ENCODE measurements at places on chromosomes 3 and 15.

GRCh38 chr15:100199711-100200286 is 142.0 kb downstream of the ADAMTS17 start:
- no peak for DNase-seq

- no peak for DNase-seq
Observed at GRCh38 chr3:65181391-65181871, 493.6 kb upstream of the ADAMTS9 start.

GRCh38 chr3:100954990-100955389 is 38.2 kb downstream of the ABI3BP start:
- no peak for DNase-seq

DNA sequence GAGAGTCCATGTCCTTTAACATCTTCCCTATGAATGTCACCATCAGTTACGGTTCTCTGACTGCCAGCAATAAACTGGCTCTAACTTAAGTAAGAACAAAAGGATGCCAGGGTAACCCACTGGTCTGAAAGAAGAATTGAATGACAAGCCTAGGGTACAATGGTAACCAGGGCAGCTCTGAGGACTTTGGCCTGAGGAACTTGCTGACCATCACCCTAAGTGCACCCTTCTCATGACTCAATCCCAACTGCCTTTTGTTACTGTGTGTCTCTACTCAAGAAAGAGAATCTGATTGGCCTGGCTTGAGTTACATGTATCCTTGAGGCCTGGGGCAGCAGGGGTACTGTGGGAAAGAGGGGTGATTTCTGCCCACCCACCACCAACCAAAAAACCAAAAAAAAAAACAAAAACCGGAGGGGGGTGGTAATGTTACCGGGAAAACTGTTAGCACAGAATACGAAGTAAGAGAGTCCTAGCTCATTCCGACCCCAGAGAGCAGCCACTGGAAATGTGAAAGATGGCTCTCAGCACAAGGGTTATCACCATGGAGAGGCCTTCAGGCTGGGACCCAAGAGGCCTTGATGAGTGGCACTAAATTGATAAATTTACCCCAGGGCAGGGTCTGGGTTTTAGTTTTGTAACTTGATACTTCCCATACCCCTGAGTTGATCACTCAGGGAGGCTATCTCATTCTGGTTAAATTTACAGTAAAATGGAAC is 9.3 kb upstream of the SLC28A1 start:
- no peak for DNase-seq

DNA sequence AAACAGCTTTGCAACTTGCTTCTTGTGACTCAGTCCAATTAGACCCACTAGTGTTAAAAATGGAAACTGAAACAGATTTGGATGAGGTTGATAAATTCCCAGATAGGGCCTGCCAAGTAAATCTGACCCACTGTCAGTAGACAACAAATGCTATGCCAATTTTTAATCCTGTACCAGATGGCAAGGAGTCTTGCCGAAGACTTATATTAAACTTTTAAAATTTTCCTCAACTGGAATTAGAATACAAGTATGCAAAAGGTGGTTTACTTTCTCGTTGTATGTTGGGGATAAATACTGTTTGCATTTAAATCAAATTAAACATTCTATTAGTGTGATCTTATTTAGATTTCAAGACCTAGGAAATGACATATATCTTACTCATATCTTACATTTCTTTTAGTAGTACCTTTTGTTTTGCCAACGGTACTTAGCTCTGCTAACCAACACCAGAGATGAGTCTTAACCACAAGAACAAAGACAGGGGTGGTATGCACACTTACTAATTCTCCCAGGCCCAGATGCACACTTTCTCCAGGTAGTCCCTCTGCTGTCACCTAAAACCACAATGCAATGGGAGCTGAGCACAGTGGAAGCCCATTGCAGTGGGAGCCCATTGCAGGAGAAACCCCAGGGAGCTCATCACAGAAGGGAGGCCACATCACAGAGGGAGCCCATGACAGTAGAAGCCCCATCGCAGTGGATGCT is 77.8 kb downstream of the WWTR1 start:
- DNase-seq = no peak

- DNase-seq = no peak
Observed at GRCh38 chr3:116969135-116969534, 259.6 kb downstream of the TUSC7 start.

GRCh38 chr3:183895774-183896173 is 11.1 kb upstream of the PARL start:
- no peak for DNase-seq

GRCh38 chr3:70982700-70983140 is 600.8 kb downstream of the FOXP1 start:
- DNase-seq = no peak

DNA sequence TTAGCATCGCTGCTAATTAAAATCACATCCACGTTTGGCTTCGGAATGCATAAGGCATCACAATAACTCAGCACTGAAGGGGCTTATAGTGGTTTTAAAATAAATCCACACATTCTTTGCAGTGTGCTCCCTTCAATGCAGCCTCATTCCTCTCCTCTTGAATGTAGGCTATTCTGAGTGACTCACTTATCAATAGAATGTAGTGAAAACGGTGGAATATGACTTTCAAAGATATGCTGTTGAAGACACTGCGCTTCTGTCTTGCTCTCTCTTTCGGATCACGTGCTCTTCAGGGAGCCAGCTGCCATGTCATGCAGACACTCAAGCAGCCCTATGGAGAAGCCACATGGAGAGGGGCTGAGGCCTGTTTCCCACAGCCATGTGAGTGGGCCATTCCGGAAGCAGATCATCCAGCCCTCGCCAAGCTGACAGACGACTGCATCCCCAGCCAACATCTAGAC is 87.4 kb downstream of the CRYGS start:
- no peak for DNase-seq

DNA sequence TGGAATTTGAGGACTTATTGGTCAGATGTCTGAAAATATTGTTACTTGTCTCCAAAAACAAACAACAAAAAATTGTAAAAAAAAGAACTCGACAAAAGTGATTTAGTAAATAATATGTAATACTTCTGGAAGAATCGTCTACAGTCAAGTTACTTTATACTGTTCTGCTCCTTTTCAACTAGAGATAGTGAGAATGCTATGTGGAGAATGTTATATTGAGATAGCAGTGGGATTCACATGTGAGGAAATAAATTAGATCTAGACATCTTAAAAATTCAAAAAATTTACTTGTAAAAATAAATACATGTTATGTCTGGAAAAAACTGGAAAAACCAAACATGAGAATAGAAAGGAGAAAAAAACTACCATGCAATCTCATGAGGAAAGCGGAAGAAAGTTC is 64.9 kb downstream of the SGO1 start:
- DNase-seq = no peak

GRCh38 chr3:127411083-127411727 is 123.4 kb upstream of the PRR20G start:
- DNase-seq = no peak

GRCh38 chr3:186221760-186222378 is 113.0 kb upstream of the ETV5 start:
- no peak for DNase-seq

GRCh38 chr3:66400411-66401156 is 100.2 kb downstream of the LRIG1 start:
- DNase-seq = no peak

DNA sequence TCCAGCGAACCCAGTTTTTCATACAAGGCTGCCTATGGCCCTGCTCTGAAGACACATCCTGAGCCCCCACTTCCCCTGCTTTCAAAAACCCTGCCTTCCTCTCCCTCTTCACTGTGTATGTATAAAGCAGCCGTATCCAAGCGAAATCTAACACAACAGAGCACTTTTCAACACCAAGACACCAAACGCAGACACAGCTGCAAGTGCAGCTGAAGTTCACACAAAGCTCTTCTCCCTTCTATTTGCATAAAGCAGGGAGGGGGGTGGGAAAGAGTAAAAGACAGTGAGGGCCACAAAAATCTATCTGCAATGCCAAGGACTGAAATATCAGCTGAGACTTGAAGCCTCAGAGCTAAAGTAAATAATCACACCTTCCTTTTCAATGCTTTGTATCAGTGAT is 35.1 kb upstream of the CSPG5 start:
- DNase-seq = no peak

DNA sequence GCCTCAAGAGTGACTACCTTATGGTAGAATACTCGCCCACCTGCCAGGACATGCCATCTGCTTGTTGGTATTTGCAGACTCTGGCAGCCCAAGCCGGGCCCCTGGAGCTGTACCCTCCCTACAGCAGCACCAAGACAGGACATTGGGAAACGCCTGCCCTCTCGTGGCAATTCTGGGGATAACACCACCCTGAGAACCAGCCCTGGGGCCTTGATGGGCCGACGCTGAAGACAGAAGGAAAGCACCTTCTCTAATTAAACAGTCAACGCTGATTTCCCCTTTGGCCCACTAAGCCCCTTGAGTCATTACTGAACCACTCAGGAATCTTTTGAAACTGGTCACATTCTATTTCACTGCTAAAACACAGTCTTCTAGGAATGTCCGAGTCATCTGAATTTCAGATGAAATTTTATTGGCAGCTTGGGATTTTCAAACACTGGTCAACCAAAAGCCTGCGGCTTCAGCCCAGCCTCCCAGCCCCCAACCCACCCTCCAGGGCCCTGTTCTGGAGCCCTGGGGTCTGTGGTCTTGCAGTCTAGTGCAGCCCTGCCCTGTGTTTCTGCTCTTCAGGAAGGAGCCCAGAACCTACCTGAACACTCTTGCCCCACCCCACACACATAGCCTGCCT is 91.3 kb downstream of the TMEM266 start:
- DNase-seq = peak; percentile 95

DNA sequence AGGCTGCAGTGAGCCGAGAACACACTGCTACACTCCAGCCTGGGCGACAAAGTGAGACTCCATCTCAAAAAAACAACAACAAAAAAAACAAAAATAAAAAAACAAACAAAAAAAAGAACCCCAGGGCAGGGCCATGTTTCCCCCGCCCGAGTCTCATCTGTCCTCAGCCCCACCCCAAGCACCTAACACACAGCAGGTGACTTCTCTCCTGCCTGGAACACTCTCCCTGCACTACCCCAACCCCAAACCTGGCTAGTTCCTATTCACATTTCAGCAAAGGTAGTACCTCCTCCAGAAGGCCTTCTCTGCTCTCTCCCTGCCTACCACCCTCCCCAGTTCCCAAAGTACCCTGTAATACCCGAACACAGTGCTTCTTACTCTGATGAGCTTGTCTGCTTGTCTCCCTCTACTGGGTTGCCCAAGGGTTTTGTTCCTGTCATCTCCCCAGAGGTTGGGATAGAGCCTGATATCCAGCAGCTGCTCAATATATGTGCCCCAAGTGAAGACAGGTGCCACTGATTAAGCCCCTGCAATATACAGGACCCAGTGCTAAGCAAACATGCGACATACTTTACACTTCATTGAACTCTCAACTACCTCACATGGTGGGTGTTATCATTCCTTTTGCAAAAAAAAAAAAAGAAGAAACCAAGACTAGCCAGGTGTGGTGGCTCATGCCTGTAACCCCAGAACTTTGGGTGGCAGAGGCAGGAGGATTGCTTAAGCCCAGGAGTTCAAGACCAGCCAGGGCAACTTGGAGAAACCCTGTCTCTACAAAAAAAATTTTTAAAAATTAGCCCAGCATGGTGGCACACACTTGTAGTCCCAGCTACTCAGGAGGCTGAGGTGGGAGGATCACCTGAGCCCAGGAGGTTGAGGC is 103.6 kb downstream of the DAPK2 start:
- no peak for DNase-seq

GRCh38 chr15:74826364-74826819 is at the start of gene CPLX3:
Gene CPLX3, plus strand, starts transcription at chr15:74826627. Its CDS starts 77 bp downstream, at chr15:74826704.
- DNase-seq = peak; percentile 42

DNA sequence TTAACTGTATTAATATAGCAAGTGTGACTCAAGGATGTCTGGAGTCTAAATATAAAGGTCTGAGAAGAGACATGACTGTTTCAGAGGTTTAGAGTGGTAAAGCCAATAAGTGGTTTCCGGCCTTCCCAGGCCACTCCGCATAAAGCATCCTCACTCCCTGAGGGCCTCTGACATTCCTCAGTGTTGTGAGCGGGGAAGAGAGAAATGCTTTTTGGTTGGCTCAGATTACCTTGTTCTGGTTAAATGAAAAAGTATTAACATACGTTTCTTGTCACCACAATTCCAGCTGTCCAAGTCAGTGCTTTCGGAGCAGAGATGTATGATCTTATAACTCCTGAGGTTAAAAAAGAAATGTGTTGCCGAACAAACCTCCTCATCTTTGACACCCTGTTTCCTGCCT is 103.8 kb downstream of the RBMS3 start:
- DNase-seq = no peak

DNA sequence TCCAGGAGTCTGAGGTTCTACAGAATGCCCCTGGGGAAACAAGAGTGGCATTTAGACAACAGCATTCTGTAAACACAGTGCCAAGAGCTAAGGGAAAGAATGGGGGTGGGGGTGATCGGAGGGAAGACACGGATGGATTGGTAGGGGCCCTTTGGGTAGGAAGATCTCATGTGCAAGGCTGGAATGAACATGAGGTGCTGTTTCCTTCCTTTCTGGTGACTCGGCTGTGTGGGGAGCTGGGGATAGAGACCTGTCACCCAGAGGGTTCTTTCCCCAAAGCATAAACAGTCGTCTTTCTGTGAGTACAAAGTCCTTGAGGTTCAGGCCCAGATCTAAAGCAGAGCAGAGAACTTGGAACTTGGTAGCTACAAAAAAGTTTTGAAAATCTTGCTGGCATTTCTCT is 11.7 kb downstream of the TPM1 start:
- DNase-seq = no peak

DNA sequence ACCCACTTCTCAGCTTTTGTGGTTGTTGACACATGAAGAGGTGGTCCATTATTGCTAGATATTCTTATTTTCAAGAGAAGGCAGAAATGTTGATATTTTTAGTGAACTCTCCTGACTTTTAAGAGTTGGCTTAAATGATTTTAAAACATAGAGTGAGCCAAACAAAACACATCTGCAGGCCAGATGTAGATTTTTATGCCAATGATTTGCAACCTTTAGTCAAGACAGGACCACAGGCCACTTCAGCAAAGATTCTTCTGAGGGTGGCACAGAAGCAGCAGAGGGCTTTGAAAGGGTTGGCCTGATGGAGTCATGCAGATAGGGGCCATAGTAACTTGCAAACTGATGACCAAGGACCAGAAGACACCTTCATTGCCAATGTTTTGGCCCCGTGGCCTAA is 276.5 kb upstream of the P2RY1 start:
- no peak for DNase-seq

- DNase-seq = peak; percentile 40
Observed at GRCh38 chr3:37912052-37912733, 50.5 kb downstream of the CTDSPL start.

- no peak for DNase-seq
Observed at GRCh38 chr15:59194639-59195325, 11.9 kb upstream of the LDHAL6B start.

Measured in KBM-7 (cell line).